ENCODE measurements at places on chromosomes 12 and 14. TPM values are rescaled to one million over a fixed set of nuclear protein-coding genes. Genes with fewer than 3 reads are reported as not detected.

The KRT73 gene
- total RNA-seq = not detected

DNA sequence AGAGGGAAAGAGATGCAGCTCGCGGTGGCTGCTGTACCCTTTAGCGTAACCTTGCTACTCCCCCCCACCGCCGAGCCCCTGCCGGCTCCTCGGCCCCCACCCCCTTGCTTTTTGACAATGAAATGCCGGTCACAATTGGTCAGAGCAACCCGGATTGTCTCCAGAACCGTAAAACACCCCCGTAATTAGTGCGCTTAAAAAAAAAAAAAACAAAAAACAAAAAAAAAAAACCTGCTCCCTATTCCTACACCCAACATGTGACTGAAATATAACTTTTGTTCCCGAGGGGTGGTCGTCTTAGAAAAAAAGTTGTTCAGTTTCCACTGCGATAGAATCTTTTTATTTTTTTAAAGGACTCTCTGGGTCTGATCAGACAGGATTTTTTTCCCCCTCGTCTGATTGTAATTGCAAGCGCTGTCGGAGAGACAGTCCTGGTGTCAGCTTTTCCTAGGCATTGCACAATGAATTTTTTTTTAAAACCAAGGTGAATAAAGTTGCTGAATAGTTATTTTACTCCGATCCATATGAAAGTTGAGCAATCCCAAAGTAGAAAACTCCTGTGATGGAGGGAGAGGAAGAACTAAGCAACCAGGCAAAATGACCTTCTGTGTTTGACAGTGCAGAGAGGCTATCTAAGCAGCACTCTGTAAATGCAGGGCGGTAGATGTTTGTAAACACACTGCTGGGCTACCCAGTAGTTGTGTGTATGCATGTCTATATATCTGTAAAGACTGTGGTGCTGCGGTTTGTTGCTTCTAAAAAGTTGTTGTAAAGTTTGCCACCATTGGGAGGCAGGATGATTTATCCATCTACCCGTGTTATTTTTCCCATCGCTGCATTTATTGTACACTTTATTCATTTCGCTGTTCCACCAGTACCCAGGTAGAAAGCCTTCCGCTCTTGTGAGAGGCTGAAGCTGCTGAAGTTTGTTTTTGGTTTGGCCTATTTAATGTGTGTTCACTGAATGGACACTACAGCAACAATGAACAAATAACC lies 1.1 kb downstream of the ETV6 start:
- DNase-seq = peak; percentile 59

The LRP1-AS gene
- total RNA-seq = not detected

The PIANP gene
- total RNA-seq = 1.2 TPM

GRCh38 chr14:102452302-102452701 lies 57.3 kb downstream of the ANKRD9 start:
- DNase-seq = no peak

- no peak for DNase-seq
Observed at GRCh38 chr14:42944284-42944683, 1337.6 kb downstream of the LRFN5 start.

- DNase-seq = peak; percentile 52
Observed at GRCh38 chr12:109716512-109717389, 3.1 kb downstream of the FAM222A start.

DNA sequence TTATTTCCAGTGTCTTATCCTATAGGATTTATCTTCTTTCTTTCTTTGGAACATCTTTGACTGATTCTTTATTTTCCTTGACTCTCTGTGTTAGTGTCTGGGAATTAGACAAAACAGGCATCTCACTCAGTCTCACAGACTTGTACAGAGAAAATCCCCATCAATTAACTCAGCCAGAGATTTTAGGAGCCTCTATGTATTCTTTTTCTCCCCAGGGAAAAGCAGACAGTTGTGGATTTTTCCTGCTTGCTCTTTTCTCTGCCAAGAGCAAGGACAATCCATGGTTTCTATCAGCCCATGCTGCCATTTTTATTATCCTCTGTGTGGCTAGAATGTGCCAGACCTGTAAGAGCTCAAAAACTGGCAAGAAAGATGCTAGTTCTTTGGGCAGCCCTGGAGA lies 595.1 kb downstream of the SNAPC1 start:
- DNase-seq = no peak

- no peak for DNase-seq
Observed at GRCh38 chr14:70359076-70359424, 433 bp downstream of the COX16 start.

The AVPR1A gene
- 21.3 TPM for total RNA-seq

All from aorta (tissue), 5 donors.